ENCODE measurements at places on chromosomes 3 and 15.

DNA sequence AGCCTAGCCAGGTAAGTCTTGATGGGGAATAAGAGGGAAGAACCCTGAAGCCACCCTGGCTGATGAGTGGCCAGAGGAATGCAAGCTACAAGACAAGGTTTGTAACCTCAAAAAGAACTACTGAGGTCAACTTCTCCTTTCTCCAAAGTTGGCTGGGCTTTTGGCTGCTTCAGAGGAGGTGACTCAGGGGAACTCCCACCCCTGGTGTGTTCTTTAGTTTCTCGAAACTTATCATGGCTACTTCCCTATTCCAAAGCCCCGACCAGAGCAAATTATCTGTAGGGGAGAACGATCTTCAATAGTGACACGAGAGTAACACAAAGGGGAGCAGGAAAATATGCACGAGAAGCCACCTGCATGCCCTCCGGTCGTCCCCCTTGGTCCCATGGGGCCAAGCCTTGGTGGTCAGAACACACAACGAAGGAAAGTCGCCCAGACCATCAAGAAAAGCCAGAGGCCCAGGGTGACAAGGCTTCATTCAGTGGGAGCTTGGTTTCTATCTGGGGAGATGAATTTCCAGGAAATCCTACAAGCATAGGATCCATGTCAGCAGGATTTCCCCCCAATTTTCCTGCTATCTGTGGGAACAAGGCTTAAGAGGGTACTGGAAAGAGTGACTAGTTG is 6.5 kb upstream of the BCL2A1 start:
- DNase-seq, result no peak

DNA sequence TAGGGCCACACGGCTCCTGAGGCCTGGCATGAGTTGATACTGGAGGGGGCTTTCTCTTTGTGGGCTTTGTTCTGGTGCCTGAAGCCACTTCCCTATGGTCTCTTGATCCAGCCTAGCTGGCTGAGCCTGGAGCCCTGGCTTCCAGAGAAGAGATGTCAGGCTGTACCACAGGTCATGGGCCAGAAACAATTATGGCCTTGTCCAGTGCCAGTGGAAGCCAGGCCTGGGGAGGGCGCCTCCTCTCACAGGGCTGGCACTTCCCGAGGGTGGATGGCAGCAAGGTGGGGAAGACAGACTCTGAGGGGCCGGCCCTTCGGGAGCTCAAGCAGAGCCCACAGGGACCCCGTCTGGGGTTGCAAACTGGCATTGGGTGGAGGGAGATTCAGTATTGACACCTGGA is 34.9 kb upstream of the ACAD9 start:
- no peak for DNase-seq

GRCh38 chr3:32106929-32107362 is 526 bp downstream of the GPD1L start:
- DNase-seq, result no peak

GRCh38 chr3:134277066-134277660 is 26.5 kb upstream of the RYK start:
- no peak for DNase-seq

DNA sequence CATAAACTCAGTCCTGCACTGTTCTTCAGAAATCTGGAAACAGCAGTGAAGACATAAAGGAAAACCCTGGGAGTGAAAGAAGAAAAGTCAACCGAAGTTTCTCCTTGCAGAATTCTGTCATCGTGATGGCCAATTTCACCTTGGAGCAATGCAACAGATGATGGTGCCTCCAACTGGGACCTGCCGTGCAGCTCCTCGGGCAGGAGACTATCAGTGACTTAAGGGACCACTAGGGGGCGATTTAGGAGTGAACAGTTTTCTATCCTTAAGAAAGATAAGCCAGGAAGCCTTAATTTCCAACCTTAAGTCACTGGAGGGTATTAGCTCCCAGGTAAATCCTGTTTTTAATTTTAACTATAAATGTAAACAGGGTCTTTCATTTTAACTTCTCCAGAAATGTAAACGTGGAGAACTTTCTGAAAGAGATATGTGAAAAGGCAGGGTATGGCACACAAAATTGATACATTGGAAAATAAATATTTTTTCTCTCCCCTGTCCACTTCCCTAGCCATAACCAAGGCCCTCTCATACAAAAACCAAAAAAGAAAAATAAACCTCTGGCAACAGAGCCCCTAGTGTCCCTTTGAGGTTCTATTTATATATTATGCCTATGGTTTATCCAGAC is 116.3 kb downstream of the PDZRN3 start:
- DNase-seq, result peak; percentile 53

DNA sequence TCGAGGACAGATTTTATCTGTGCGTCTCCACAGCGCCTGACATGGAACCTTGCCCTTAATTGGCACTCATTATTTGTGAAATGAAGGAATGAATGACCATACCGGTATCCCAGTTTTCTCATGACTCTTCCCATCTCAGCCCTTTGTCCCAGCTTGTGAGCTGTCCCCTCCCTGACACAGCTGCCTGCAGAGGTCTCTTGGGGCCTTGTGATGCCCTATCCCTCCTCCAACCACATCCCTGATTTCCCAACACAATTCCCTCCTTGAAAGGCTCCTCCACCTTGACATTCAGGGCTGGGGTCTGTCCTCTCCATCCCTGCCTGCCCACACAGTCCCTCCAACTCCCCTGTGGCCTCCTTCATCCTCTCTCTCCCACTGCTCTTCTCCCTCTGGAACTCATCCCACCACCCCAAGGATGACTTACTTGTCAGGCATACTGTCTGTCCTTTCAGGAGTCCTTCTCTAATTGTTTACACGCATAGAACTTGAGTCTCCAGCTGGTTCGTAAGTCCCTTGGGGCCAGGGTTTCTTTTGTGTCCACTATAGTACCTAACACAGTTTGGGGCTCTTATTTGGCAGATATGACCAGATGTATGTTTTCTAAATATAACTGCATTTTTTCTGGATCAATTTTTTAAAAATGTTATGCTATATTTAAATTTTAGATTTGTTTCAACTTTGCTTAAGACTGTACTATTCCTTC is 35.6 kb upstream of the FILIP1L start:
- DNase-seq, result no peak

GRCh38 chr3:101643861-101644613 is 32.9 kb downstream of the ZBTB11 start:
- DNase-seq, result no peak

DNA sequence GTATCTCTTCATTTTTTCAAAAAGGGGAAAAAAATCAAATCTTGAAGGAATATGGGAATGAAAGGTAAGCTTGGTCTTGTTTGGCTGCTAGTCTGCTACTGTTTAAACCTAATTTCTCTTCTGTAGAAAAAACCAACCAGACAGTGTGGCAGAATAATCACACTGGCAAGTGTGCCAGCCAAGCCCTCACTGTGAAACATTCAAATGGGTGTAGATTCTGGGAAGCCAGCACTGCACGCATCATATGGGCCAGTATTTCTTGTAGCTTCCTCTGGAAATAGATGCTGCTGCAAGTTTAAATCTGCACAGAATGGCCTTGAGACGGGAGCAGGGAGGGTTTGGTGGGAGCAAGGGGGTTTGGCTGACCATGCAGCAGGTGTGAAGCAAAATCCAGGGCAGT is 62.1 kb downstream of the POMGNT2 start:
- DNase-seq, result no peak

DNA sequence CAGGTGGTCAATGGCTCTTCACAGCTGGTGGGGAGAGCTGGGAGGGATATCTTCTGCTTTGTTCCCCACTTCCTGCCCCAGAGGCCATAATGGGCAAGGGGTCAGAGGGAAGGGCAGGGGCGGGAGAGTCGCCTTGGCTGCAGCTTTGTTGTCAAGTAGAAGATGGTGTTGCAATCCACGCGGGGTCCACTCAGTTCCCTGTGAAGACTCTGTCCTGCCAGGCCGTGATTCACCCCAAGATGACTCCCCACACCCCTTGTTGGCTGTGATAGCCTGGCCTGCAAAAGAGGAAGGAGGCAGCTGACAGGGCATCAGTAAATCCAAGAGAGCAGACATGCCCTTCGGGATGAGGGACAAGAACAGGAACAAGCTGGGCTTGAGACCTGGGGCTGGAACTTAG is 6.9 kb downstream of the GALNT15 start:
- DNase-seq, result no peak

GRCh38 chr15:77266708-77267386 is 153.1 kb downstream of the PEAK1 start:
- DNase-seq, result no peak

- no peak for DNase-seq
These were observed 11.1 kb downstream of the TNK2 start for GRCh38 chr3:195897081-195897852.

DNA sequence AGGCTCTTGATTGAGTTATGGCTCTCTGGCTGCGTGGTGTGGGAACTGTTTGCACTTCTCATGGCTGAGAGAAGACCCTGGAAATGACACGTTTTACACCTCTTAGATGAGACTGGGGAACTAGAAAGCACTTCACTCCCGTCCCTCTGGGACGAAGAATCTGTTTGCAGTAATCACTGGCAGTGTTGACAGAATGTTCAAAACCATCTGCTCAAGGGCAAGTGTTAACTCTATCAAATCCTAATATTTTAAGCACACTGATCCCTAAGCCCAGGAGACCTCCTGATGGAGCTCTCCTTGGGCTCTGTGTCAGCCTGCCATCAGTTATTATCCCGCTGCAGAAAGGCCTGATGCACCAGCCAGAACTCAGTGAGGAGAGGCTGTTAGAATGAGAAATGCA is 323.8 kb upstream of the DNAJC19 start:
- DNase-seq, result peak; percentile 60

- DNase-seq, result no peak
These were observed 10.5 kb downstream of the ISG20 start for GRCh38 chr15:88649286-88649733.

DNA sequence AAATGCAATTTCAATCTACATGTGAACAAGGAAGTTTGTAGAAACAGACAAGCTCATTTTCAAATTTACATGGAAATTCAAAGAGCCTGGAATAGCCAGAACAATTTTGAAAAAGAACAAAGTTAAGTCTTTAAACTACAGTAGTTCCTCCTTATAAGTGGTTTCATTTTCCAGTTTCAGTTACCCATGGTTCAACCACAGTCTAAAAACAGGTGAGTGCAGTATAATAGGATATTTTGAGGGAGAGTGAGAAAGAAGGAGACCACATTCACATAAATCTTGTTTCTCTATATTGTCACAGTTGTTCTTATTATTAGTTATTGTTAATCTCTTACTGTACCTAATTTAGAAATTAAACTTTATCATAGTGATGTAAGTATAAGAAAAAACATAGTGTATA is 45.8 kb upstream of the FOXB1 start:
- no peak for DNase-seq

- no peak for DNase-seq
These were observed 10.3 kb downstream of the MYL3 start for GRCh38 chr3:46852839-46853355.

DNA sequence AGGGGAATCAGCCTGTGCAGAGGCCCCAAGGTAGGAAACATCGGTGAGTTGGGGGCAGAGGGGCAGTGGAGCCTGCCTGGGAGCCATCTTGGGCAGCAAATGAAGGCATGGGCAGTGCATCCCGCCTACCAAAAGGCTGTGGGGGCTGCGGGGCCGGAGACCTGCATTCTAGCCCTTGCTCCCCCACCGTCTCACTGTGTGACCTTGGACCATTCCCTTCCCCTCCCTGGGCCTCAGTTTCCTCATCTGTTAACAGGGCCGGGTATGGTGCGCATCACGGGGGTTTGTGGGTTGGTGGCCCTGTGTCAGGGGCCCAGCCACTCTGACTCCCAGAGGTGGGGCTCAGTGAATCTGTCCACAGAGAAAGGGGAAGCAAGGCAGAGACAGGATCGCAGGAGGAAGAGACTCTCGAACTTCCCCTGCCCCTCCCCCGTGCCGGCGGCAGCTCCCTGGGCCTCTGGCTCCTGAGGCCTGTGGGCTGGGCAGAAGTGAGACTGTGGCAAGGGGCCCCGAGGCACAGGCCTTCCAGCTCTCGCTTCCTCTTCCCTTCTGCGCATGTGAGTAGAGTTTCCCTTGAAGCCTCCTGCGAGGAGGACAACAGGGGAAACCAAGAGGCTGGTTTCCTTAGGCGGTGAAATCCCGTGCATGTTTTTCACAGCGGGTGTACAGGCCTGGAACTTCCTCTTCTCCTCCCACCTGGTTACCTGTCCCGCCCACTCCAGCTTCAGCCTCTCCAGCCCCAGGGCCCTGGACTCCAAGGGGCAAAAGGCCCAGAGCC is 42.9 kb downstream of the IDH2 start:
- no peak for DNase-seq

- DNase-seq, result no peak
These were observed 638.8 kb upstream of the GRM7 start for GRCh38 chr3:6222069-6222468.

GRCh38 chr3:29065211-29065785 is 215.6 kb upstream of the RBMS3 start:
- peak; percentile 82 for DNase-seq

DNA sequence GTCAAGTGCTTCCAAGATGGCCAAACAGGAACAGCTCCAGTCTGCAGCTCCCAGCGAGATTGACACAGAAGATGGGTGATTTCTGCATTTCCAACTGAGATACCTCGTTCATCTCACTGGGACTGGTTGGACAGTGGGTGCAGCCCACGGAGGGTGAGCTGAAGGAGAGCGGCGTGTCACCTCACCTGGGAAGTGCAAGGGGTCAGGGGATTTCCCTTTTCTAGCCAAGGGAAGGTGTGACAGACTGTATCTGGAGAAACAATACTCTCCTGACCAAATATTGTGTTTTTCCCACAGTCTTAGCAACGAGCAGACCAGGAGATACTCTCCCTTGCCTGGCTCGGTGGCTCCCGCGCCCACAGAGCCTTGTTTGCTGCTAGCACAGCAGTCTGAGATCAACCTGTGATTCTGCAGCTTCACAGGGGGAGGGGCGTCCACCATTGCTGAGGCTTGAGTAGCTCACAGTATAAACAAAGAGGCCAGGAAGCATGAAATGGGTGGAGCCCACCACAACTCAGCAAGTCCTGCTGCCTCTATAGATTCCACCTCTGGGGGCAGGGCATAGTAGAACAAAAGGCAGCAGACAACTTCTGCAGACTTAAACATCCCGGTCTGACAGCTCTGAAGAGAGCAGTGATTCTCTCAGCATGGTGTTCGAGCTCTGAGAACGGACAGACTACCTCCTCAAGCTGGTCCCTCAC is 293.5 kb upstream of the SUCLG2 start:
- no peak for DNase-seq

DNA sequence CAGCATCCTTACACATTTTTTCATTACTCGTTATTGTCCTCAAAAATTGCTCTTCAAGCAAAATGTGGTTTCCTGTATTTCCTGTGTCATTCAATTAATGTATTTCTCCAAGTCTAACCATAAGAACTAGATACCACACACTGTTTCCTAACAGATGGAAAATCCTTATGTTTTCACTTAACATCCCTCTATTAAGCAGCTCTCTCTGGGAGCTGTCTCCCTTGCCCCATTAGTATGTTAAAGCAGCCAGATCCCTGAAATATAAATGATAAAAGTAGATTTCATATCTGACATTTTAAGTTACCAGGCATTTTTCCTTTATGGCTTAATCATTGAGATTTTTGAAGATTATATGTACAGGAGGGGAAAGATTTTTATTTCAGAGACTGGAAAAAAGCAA is 15.9 kb downstream of the PFN2 start:
- no peak for DNase-seq

DNA sequence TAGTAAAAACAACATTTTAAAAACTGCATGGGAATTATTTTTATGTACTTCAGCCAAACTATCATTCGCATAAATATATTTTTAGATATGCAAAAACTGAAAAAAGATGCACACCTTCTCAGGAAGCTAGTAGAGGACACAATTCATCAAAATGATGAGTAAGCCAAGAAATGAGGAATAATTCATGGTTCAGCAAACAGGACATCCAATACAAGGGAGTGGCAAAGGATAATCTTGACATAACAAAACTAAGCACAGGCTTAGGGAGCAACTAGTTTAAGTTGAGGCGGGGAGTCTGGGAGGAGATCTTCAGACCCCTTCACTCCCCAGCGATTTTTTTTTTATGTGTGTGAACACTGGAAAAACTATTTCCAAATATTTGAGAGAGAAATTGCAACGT is 93.7 kb downstream of the ZNF280D start:
- DNase-seq, result no peak

Measured in NCI-H1105 treated with DMSO at 0.1 percent for 48 hours (cell line).